ENCODE measurements at places on chromosomes 4 and X. TPM values are rescaled to one million over a fixed set of nuclear protein-coding genes. Genes with fewer than 3 reads are reported as not detected.

IQCM gene
- total RNA-seq: not detected

PFKFB1 gene
- not detected for total RNA-seq

CSAG3 gene
- not detected for total RNA-seq

FAM236A gene
- not detected for total RNA-seq

KCND1 gene
- total RNA-seq: 1.9 TPM

ARHGAP36 gene
- not detected for total RNA-seq

NPY2R gene
- total RNA-seq: not detected

DLG3 gene
- 24.6 TPM for total RNA-seq

FGF2 gene
- 3.1 TPM for total RNA-seq

MAGEA2B gene
- not detected for total RNA-seq

GPR50 gene
- not detected for total RNA-seq

OPHN1 gene
- total RNA-seq: 40.9 TPM

PLP1 gene
- total RNA-seq: not detected

WDR17 gene
- total RNA-seq: 3.2 TPM

DGKK gene
- 0.13 TPM for total RNA-seq

WDR45 gene
- total RNA-seq: 55.9 TPM
